ENCODE measurements at places on chromosomes 1 and 21.

- no peak for DNase-seq
Measured at GRCh38 chr21:15472108-15473040, 257.4 kb upstream of the USP25 start.

DNA sequence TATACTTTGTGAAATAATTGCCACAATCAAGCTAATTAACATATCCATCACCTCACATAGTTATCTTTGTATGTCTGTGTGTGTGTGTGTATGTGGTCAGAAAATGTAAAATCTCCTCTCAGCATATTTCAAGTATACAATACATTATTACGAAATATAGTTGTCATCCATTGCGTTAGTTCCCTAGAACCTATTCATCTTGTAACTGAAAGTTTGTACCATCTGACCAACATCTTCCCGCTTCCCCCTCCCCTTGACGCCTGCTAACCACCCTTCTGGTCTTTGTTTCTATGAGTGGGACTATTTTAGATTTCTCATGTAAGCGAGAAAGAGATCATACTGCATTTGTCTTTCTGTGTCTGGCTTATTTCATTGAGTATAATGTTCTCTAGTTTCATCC, 455.3 kb downstream of the KCNT2 start:
- no peak for DNase-seq

GRCh38 chr21:45330075-45330781, 42.5 kb upstream of the POFUT2 start:
- DNase-seq = no peak

DNA sequence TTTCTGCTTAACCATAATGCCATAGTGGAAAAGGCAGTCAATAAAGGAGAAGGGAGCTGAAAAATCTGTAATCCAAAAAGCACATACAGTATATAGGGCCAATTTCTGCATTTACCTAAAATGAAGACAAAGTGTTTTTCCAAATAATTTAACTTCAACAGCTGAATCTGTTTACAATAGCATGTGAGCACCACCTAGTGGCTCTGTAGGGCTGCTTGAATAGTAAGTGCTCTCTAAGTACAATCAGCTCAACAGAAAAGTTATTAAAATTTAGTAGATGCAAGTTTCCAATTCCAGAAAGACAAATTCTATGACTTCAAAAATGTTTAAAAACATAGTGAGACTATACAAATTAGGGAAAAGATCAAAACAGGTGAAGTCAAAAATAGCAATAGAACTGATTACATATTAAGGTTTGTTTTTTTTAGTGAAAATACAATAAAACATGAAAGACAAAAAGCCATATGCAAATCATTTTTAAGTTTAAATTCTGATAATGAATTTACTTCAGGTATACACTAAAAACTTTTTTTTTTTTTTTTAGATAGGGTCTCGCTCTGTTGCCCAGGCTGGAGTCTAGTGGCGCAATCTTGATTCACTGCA, 220.0 kb downstream of the SETD4 start:
- peak; percentile 9 for DNase-seq

All from GM12891 (cell line).